ENCODE measurements at places on chromosomes 5 and 9.

- H3K27me3 ChIP-seq, result no peaks in the 10 kb centered on the region
- peaks cover 18% of the 10 kb centered on the region for H3K36me3 ChIP-seq
- peaks cover 23% of the 10 kb centered on the region for H3K4me1 ChIP-seq
- H3K27ac ChIP-seq, result peak within 1 kb of the TSS; percentile 95
- H3K4me3 ChIP-seq, result peak within 1 kb of the TSS; percentile 95
Measured at GRCh38 chr9:108934323-108934893, at the start of gene ABITRAM. TSS of gene ABITRAM (plus strand) at chr9:108934400. CDS start at chr9:108934487, 87 bp downstream.

DNA sequence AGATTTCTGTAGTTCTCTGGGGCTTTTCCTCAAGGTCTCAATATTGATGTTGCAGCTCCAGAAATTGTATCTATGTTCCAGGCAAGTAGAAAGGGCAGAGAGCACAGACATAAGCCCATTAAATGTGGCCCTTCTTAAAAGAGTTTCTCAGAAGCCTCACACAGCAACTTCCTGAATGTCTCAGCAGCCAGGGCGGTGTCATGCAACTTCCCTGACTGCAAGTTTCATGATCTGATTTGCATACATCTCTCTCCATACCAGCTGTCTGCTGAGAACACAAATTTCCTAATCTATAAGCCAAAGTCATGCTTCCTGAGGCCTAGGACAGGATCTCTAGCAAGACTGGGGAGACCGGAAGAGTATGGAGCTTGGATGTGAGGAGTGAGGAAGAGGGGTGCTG lies 13.0 kb downstream of the RGS7BP start:
- no peaks in the 10 kb centered on the region for H3K36me3 ChIP-seq
- no peak overlapping the region for H3K27ac ChIP-seq
- no peak for DNase-seq

- no peaks in the 10 kb centered on the region for H3K4me1 ChIP-seq
- H3K36me3 ChIP-seq, result peaks cover 36% of the 10 kb centered on the region
- DNase-seq, result no peak
- H3K4me3 ChIP-seq, result no peak overlapping the region
Measured at GRCh38 chr9:99964336-99964735, 57.9 kb downstream of the STX17 start.

GRCh38 chr9:87781331-87781730 lies 55.4 kb downstream of the CTSL start:
- no peak for DNase-seq
- H3K4me3 ChIP-seq, result no peak overlapping the region
- H3K27ac ChIP-seq, result no peak overlapping the region

- H3K27me3 ChIP-seq, result no peaks in the 10 kb centered on the region
- no peak overlapping the region for H3K27ac ChIP-seq
- H3K36me3 ChIP-seq, result no peaks in the 10 kb centered on the region
- H3K4me3 ChIP-seq, result no peak overlapping the region
Measured at GRCh38 chr5:42502613-42503470, 79.6 kb downstream of the GHR start.

GRCh38 chr5:176161431-176161830 lies 76.8 kb upstream of the SIMC1 start:
- DNase-seq, result no peak
- H3K4me3 ChIP-seq, result no peak overlapping the region
- no peak overlapping the region for H3K27ac ChIP-seq
- peaks cover 39% of the 10 kb centered on the region for H3K27me3 ChIP-seq
- no peaks in the 10 kb centered on the region for H3K36me3 ChIP-seq

DNA sequence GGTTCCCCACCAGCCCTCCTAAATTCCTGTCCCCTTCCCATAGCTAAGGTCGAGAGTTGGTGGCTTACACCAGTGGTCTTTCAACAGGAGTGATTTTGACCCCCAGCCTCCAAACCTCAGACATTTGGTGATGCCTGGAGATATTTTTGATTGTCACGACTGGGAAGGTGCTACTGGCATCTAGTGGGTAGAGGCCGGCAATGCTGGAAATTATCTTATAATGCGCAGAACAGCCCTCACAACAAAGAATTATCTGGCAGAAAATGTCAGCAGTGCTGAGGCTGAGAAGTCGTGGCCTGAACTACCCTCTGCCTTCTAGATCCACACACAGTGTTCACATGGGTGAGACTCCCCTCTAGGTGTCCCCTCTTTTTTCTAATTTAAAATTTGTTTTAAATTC lies 69.6 kb downstream of the IL31RA start:
- H3K27me3 ChIP-seq, result peaks cover 3% of the 10 kb centered on the region
- no peak overlapping the region for H3K4me3 ChIP-seq
- DNase-seq, result no peak
- H3K27ac ChIP-seq, result no peak overlapping the region
- no peaks in the 10 kb centered on the region for H3K36me3 ChIP-seq
- peaks cover 48% of the 10 kb centered on the region for H3K4me1 ChIP-seq

GRCh38 chr9:124045076-124045829 lies 33.7 kb downstream of the LHX2 start:
- no peak overlapping the region for H3K4me3 ChIP-seq
- DNase-seq, result no peak
- peaks cover 46% of the 10 kb centered on the region for H3K27me3 ChIP-seq
- H3K36me3 ChIP-seq, result no peaks in the 10 kb centered on the region

DNA sequence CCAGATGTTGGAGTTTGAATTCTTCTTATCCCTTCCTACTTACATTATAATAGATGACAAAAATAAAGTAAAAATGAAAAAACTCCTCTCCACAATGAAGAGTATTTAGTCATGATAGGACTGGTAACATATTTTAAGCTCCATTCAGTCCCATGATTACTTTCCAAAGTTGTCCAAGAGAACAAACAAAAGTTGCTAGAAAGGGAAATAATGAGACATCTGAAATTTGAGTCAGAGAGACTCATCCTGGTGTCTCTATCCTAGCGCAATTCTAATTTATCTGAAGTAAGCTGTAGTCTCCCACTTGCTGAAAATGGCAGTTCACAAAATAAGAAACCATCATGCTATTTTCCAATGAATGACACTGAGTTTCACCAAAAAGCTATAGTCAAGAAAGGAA lies 152.2 kb downstream of the BNC2 start:
- H3K4me3 ChIP-seq, result no peak overlapping the region
- no peaks in the 10 kb centered on the region for H3K36me3 ChIP-seq

DNA sequence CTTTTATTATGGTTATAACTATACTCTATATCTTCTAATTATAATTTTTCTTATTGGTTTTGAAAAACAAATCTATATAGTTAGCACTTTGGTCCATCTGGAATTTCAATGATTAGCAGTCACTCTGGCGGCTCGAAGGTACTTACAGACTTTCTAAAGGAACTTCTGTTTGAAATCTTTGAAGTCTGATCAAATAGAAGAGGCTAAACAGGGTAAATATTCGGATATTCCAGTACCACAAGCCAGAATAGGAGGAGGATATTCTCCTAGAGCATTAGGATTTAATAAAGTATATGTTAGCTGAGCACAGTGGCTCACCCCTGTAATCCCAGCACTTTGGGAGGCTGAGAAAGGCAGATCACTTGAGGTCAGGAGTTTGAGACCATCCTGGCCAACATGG lies 38.7 kb upstream of the HSD17B3 start:
- H3K27me3 ChIP-seq, result peaks cover 3% of the 10 kb centered on the region
- H3K27ac ChIP-seq, result no peak overlapping the region
- no peak for DNase-seq

DNA sequence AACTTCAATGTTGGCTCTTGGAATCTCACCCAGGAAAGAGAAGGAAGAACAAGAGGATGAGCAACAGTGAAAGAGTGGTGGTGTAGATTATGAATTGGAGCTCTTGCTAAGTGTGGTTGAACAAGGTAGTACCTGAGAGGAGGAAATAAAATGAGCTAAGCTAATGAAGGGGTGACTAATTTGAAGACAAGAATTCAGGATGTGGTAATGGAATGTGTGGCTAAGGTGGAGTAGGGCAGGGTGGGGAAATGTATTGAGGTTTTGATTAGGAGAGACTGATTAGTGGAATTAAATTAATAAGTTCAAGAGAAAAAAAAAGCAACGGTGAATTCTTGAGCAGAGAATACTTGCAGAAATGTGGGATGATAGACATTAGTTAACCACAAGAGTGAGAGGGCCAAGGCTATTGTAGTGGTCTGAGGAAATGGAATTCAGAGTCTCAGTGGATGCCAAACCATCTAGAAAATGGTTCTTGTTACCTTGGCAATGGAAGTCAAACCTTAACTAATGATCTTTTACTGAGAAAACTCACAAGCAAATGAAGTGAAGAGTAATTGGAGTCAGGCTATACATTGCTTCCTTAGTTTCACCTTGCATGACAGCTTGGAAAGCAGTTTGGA lies 648.3 kb upstream of the ZNF608 start:
- H3K4me1 ChIP-seq, result no peaks in the 10 kb centered on the region
- no peaks in the 10 kb centered on the region for H3K36me3 ChIP-seq
- DNase-seq, result no peak
- no peaks in the 10 kb centered on the region for H3K27me3 ChIP-seq

- DNase-seq, result no peak
- no peaks in the 10 kb centered on the region for H3K27me3 ChIP-seq
- H3K27ac ChIP-seq, result no peak overlapping the region
Measured at GRCh38 chr5:155260798-155261197, 247.2 kb downstream of the KIF4B start.

DNA sequence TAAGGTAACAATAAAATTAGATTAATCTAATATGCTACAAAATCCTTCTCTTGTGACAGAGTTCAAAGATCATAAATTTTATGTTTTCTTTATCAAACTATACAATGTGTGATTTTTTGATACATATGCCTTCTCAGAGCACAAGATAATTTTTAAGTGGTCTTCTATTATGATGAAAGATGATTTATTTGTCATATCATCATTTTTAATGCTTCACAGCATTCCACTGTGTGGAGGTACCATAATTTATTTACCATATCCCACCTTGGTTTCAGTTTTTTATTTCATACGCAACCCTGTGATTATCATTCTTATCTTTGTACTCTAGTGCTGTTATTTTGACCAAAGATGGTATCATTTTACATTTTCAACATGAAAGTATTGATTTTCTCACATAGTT lies 41.7 kb downstream of the POLK start:
- H3K4me3 ChIP-seq, result no peak overlapping the region
- H3K36me3 ChIP-seq, result peaks cover 48% of the 10 kb centered on the region
- H3K27me3 ChIP-seq, result no peaks in the 10 kb centered on the region
- DNase-seq, result no peak
- H3K27ac ChIP-seq, result no peak overlapping the region

DNA sequence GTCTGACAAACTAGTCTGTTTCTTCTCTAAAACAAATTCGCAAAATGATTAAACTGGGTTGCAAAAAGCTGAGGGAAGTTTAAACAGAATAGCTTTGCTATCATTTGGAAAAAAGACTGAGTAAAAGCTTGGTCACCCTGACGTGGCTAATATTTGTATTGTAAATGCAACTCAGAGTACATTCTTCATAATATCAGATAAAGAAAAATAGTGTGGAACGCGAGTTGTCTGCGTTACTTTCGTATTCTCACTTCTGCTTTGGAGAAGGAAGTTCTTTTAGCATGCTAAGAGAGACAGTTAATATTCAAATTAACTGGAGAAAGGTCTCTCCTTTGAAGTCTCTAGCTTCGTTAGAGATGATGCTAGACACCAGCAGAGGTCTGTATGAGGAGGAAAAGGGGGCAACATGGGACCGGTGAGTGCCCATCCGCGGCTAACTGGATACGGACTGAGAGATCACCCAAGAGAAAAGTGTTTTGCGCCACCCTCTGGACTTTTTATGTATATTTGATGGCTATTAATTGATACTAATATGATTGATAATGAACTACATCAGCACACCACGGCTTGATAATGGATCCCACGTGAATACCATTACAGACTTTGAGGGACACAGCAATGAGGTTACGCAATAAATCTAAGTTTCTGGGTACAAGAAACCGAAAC lies 2.9 kb upstream of the CNTRL start:
- DNase-seq, result no peak
- peak overlapping the region; percentile 84 for H3K4me3 ChIP-seq
- H3K36me3 ChIP-seq, result peaks cover 7% of the 10 kb centered on the region
- peaks cover 52% of the 10 kb centered on the region for H3K4me1 ChIP-seq
- peak overlapping the region; percentile 80 for H3K27ac ChIP-seq

DNA sequence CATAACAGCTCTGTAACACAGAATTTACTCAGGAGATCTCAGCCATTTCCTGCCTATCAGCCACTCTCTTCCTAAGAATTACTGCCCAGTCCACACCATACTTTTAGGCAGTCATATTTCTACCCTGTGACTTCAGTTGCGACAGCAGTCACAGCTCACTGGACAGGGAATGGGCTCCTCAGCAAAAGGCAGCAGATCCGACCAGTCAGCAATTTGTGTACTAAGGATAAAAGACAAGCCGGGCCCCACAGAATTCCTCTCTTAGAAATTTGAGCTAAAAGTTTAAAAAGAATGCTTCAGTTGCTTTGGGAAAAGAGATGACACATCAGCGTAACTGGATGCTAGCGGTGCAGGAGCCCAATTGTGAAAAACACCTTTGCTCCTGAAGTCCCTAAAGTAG lies 172.1 kb downstream of the ENC1 start:
- no peak overlapping the region for H3K27ac ChIP-seq
- H3K4me3 ChIP-seq, result no peak overlapping the region
- H3K4me1 ChIP-seq, result no peaks in the 10 kb centered on the region
- H3K27me3 ChIP-seq, result peaks cover 2% of the 10 kb centered on the region

DNA sequence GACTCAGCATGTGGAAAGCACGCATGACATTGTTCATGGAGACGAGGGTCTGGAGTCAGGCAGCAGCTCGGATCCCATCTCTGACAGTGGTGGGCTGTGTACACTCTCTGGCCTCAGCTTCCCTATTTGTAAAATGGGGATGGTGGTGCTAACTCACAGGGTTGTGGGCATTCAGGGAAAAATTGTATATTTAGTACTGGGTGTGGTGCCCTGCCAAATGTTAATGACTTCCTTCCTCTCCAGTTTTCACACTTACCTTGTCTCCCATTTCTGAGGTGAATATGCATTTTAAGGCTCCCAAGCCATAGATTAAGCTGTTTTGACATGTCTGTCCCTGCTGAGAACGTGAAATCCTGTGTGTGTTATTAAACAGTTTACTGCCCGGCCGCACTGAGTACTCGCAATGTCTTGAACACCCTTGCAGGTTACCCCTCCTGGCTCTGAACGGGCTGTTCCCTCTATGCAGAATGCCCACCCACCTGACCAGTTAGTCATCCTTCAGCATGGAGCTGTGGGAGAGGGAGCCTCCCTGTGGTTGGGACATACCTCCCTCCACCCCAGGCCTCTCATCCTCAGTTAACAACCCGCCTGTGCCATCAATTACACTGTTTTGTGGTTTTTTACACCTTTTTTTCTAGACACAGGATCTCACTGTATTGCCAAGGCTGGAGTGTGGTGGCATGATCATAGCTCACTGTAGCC lies 25.8 kb downstream of the TJP2 start:
- no peak for DNase-seq
- peaks cover 35% of the 10 kb centered on the region for H3K4me1 ChIP-seq
- peaks cover 3% of the 10 kb centered on the region for H3K27me3 ChIP-seq
- no peaks in the 10 kb centered on the region for H3K36me3 ChIP-seq

DNA sequence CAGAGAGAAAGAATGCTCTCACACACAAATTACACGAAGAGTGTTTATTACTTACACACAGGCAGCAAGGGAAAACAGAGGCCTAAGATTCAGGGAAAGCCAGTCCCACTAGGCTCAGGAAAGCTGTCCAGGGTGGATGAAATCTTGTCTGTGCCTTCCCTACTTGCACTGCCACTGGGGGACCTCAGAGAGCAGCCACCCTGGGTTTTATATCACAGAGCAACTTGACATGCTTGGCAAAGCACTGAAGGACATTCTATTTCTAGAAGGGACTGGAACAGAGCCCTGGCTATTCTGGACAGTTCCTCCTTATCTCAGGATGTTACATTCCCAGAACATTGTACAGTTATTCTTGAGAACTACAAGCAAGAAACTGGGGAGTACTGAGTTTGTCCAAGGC lies 7.5 kb upstream of the PRSS3 start:
- H3K4me3 ChIP-seq, result no peak overlapping the region
- H3K27ac ChIP-seq, result no peak overlapping the region
- DNase-seq, result no peak
- no peaks in the 10 kb centered on the region for H3K4me1 ChIP-seq
- peaks cover 28% of the 10 kb centered on the region for H3K27me3 ChIP-seq
- no peaks in the 10 kb centered on the region for H3K36me3 ChIP-seq
